ENCODE measurements at places on chromosomes 5 and 9.

- DNase-seq = no peak
Measured at GRCh38 chr9:2041736-2042135, 26.6 kb downstream of the SMARCA2 start.

- no peak for DNase-seq
Measured at GRCh38 chr5:170582644-170583330, 79.0 kb downstream of the KCNIP1 start.

DNA sequence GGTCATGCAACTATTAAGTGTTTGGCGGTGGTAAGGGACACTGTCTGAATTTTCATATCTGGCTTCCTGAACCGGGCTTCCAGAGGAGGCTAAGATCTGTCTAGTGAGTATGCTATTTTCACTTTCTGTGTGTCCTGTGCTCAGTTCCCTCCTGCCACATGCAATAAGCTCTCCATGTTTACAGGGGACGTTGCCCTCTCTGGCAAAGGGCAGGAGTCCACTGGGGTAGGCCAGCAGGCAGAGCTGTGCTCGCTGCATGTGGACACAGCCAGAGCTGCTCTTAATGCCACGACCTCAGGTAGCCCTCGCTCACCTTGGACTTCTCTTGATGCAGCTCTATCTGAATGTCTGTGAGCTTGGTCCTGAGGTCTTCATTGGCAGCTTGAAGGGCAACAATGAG lies 111.2 kb downstream of the JAKMIP2 start:
- no peak for DNase-seq

DNA sequence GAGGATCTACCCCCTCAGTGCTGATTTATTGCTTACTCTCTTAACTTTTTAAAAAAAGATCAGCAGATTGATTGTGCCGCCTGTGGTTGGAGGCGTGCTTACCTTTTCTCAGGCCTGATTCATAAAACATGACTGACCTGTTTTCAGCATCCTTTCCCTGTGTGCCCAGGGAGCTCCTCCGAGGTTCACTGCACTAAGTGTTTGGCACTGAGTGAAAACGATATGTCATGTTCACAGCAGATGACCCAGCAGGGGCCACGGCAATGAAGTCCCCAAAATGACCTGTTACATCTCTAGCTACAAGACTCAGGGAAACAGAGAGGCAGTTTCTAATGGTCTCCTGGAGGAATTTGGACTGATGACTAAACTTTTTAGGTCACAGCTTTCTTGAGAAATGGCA lies 69.9 kb downstream of the INSYN2B start:
- no peak for DNase-seq

DNA sequence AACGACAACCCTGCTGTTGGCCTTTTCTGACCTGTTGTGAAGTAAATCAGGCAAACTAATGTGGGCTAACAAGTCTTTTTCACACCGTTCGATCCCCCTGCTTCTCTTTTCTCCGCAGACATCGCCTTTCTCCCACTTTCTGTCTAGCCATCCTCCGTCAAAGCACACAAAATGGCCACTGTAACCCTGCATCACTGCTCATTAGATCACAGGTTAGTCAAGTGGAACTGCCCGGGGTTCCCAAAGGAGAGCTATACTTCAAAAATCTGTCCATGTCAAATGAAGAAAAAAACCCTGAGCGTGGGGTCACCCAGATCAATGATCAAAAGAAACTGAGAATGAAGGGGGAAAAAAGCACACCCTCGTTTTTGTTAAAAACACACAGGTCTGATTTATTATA lies 212.1 kb downstream of the ARL15 start:
- DNase-seq = no peak

DNA sequence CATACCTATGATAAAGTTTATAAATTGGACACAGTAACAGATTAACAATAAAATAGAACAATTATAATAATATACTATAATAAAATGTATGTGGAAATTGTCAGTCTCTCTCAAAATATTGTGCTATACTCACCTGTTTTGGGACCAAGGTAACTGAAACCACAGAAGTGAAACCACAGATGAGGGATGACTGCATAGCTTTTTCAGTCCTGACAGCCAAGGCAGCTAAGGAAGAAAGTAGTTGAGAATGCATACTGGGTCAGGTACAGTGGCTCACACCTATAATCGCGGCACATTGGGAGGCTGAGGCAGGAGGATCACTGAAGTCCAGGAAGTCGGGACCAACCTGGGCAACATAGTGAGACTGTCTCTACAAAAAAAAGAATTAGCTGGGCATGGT lies 8.9 kb downstream of the SRP19 start:
- no peak for DNase-seq

- no peak for DNase-seq
Measured at GRCh38 chr9:105818903-105819302, 124.6 kb downstream of the TMEM38B start.

DNA sequence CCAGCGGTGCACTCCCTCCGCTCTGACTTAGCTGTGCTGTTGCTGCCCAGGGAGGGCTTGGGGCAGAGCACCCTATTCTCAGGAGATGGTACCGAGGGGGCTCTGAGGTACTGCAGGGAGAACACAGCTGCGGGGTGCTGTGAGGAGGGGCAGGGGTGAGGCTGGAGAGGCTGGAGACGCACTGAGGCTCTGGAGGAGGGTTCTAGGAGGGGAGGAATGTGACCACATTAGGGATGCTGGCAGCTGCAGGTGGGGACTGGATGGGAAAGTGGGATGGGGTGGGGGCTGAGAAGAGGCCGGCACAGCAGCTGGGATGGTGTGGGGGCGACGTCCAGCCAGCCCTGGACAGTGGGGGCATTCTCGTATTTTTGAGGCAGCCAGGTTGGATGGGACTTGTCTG lies 20.9 kb downstream of the NCS1 start:
- no peak for DNase-seq

- no peak for DNase-seq
Measured at GRCh38 chr5:143142596-143143435, 260.7 kb downstream of the NR3C1 start.

- peak; percentile 22 for DNase-seq
Measured at GRCh38 chr5:163401271-163401670, 36.1 kb upstream of the CCNG1 start.

- DNase-seq = no peak
Measured at GRCh38 chr9:107943901-107944300, 454.3 kb upstream of the KLF4 start.

- no peak for DNase-seq
Measured at GRCh38 chr9:135766251-135766650, 64.3 kb downstream of the KCNT1 start.

All from urothelium cell line (cell line).